ENCODE measurements at places on chromosomes 7 and 10. TPM values are rescaled to one million over a fixed set of nuclear protein-coding genes. Genes with fewer than 3 reads are reported as not detected.

SORCS3 gene
- total RNA-seq, result not detected

LRRC61 gene
- total RNA-seq, result 10.2 TPM

CYP2E1 gene
- total RNA-seq, result 5.3 TPM

LBX1 gene
- not detected for total RNA-seq

DNA sequence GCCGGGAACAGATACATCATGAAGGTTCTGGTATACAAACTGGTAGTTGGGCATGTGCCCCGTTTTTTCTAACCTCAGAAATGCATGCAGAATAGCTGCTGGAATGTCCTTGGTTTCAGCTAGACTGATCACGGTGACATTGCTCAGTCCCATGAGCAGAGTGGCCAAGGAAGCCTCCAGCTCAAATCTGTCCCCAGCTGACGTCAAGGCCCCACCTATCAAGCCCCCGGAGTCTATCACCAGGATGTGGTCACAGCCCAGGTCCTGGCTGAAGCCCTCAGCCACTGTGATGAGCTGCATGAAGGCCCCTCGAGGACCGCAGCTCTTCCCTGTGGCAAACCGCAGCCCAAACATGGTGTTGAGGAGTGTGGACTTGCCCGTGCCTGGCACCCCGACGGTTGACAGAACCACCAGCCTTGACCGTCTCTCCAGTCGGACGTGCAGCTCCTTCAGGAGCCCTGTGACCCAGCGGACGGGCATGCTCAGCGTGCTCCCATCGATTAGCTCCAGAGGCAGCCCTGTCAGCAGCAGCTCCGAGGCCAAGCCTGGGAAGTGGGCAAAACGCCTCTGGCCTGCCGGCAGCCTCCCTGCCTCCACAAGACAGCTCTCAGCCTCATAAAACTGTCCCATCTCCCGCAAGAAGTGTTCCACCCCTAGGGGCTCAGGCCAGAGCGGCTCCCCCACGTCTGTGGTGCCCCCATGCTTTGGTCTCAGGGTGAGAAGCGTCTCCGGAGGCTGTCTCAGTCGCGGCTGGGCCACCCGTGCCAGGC lies 7.8 kb upstream of the MRPS24 start:
- H3K27me3 ChIP-seq, result no peaks in the 10 kb centered on the region
- H3K4me1 ChIP-seq, result peaks cover 34% of the 10 kb centered on the region
- no peak overlapping the region for H3K4me3 ChIP-seq
- peaks cover 35% of the 10 kb centered on the region for H3K36me3 ChIP-seq
- no peak for DNase-seq

DNA sequence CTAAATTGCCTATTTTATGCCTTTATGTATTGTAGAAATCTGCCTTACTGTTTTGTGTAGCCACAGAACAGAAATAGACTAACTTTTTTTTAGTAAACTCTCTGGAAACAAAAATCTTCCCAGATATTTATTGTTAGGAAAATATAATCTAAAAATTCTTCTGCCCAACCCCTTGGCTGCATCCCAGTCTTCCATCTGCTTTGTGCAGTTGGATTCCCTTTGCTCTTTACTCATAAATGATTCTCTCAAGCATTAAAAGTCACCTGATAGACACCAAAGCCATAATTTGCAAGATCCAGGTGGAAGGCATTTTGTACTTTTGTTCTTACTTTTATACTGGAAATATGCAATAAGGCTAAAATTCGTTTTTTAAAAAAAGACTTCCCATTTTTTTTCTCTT lies 6.1 kb upstream of the CAV2 start:
- DNase-seq, result no peak
- no peaks in the 10 kb centered on the region for H3K27me3 ChIP-seq
- H3K4me1 ChIP-seq, result peaks cover 52% of the 10 kb centered on the region
- H3K36me3 ChIP-seq, result no peaks in the 10 kb centered on the region
- no peak overlapping the region for H3K4me3 ChIP-seq
- peak overlapping the region; percentile 79 for H3K27ac ChIP-seq

GRCh38 chr7:116843378-116843777 lies 19.0 kb upstream of the CAPZA2 start:
- H3K27ac ChIP-seq, result peak overlapping the region; percentile 9
- DNase-seq, result no peak
- no peaks in the 10 kb centered on the region for H3K4me1 ChIP-seq
- H3K27me3 ChIP-seq, result no peaks in the 10 kb centered on the region

- H3K27me3 ChIP-seq, result no peaks in the 10 kb centered on the region
- H3K36me3 ChIP-seq, result no peaks in the 10 kb centered on the region
- no peak overlapping the region for H3K27ac ChIP-seq
- no peaks in the 10 kb centered on the region for H3K4me1 ChIP-seq
Measured at GRCh38 chr10:64762861-64763260, 1241.7 kb downstream of the REEP3 start.

DNA sequence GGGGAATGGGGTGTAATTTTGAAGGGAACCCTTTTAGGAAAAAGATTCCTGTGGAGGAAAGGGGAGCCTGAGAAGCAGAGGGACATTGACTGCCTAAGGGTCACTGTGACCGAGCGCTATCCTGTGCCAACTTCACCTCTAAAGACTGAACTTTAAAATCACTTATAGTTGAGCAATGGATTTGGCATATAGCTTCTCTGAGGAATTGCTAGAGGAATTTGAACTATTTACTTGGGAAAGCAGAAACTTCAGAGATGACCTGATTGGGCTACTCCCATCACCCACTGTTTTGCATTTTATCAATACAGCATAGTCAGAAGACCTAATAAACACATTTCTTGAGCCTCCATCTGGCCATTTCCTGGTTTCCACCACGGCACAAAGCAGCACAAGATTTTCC lies 23.7 kb upstream of the WNT16 start:
- no peaks in the 10 kb centered on the region for H3K27me3 ChIP-seq
- H3K4me3 ChIP-seq, result no peak overlapping the region
- no peak for DNase-seq
- no peaks in the 10 kb centered on the region for H3K4me1 ChIP-seq
- no peaks in the 10 kb centered on the region for H3K36me3 ChIP-seq

DNA sequence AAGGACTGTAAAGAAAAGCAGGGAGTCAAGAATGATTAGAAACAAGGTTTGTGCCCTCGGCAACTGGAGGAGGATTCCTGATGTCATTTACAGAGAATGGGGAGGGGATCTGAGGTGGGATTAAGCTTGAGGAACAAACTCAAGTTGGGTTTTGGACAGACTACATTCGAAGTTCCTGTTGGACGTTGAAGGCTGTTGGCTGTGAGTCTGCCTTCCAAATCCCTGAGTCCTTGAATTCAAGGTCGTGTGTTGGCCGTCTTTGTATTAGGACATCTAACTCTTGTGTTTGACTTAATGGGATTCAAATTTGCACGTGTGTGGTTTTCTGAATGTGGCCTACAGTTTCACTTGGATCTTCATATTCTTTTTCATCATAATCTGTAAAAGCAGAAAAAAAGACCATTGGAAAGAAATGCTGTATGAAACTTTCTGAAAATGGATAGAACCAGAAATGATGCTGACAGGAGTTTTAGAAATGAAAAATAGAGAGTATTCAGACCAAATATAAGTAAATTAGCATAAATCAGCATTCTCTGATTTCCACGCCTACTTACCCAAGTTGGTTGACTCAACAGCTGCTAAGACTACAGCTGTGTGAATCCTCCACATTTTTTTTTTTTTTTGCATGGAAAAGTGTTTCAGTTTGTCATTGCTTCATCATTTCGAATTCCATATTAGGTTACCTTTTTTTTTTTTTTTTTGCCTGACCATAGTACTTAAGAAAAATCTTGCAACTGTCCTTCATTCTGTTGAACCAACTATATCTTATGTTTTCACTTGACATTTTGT lies 94.8 kb downstream of the KIAA1217 start:
- no peaks in the 10 kb centered on the region for H3K36me3 ChIP-seq
- H3K4me1 ChIP-seq, result peaks cover 22% of the 10 kb centered on the region
- DNase-seq, result no peak
- no peak overlapping the region for H3K4me3 ChIP-seq
- H3K27ac ChIP-seq, result no peak overlapping the region
- no peaks in the 10 kb centered on the region for H3K27me3 ChIP-seq

DNA sequence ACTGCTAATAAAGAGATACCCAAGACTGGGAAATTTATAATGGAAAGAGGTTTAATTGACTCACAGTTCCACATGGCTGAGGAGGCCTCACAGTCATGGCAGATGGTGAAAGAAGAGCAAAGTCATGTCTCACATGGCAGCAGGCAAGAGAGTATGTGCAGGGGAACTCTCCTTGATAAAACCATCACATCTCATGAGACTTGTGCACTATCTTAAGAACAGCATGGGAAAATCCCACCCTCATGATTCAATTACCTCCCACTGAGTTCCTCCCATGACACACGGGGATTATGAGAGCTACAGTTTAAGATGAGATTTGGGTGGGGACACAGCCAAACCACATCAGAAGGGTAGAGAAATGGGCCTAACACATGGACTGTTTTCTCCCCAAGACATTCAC lies 156.3 kb downstream of the CCDC71L start:
- no peaks in the 10 kb centered on the region for H3K27me3 ChIP-seq
- DNase-seq, result no peak
- no peak overlapping the region for H3K27ac ChIP-seq
- no peaks in the 10 kb centered on the region for H3K36me3 ChIP-seq
- no peak overlapping the region for H3K4me3 ChIP-seq
- H3K4me1 ChIP-seq, result no peaks in the 10 kb centered on the region

DNA sequence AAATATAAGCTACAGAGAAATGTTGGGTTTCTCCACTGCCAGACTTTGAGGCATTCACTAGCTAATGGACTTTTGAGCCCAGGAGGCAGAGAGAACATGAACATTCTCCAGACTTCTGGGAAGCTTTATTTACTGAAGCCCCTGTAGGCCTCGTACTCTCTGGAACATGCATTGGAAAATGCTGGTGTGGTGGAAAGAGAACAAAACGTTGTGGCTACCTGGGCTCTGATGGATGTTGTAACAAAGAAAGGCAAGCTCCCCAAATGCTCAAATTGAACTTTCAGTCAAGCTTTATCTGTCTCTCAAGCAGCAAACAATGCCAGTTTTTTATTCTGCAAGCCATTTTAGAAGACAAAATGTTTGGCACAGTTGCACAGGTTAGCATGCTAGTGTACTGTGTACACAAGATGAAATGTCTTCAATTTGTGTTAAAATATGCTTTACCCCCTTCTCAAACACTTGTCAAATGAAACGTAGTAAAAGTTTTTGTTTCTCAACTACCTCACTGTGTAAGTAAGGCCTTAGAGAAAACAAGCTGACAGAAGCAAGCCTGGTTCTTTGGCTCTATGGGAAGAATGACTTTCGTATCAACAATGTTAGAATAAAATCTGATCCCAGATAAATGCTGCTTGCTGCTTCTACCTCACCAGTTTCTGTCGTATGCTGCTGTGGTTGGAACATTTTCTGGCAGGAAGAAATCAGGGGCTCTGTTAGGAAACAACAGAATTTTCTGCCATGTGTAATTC lies 71.0 kb upstream of the CC2D2B start:
- H3K27me3 ChIP-seq, result no peaks in the 10 kb centered on the region
- peak overlapping the region; percentile 52 for H3K27ac ChIP-seq
- no peaks in the 10 kb centered on the region for H3K36me3 ChIP-seq
- DNase-seq, result no peak

- H3K36me3 ChIP-seq, result no peaks in the 10 kb centered on the region
- no peaks in the 10 kb centered on the region for H3K4me1 ChIP-seq
- DNase-seq, result no peak
- no peak overlapping the region for H3K4me3 ChIP-seq
Measured at GRCh38 chr7:39587393-39587792, 21.2 kb downstream of the YAE1 start.

DNA sequence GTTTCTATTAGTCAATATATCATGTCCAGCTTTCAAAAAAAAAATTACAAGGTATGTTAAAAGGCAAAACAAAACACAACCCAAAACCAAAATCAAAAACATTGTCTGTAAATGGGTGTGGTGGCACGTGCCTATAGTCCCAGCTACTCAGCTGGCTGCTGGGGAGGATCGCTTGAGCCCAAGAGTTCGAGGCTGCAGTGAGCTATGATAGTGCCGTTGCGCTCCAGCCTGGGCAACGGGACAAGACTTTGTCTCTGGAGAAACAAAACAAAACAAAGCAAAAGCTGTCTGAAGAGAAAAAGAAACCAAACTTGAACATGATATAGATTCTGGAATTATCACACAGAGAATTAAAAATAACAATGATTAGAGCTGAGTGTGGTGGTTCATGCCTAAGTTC lies 10.3 kb upstream of the CPA5 start:
- H3K27ac ChIP-seq, result no peak overlapping the region
- H3K4me1 ChIP-seq, result peaks cover 11% of the 10 kb centered on the region
- H3K27me3 ChIP-seq, result no peaks in the 10 kb centered on the region
- H3K36me3 ChIP-seq, result no peaks in the 10 kb centered on the region

Measured in thoracic aorta (tissue), 2 donors.